Activated CD8-positive, alpha-beta T cell treated with anti-CD3 and anti-CD28 coated beads for 36 hours (primary cell): ENCODE measurements at places on chromosomes 7 and 10. TPM values are rescaled to one million over a fixed set of nuclear protein-coding genes. Genes with fewer than 3 reads are reported as not detected.

Gene NRCAM
- 3.2 TPM for total RNA-seq

Gene CEP55
- total RNA-seq = 45.0 TPM

Gene CTAGE4
- total RNA-seq = 0.87 TPM

Gene TRPV5
- total RNA-seq = not detected

Gene CALHM1
- not detected for total RNA-seq

Gene MMD2
- total RNA-seq = not detected

Gene C7orf33
- not detected for total RNA-seq

Gene AUTS2
- 3.1 TPM for total RNA-seq

Gene EGFR
- total RNA-seq = not detected

Gene GPR26
- total RNA-seq = not detected

Gene MRC1
- total RNA-seq = not detected

Gene NPSR1
- not detected for total RNA-seq
